ENCODE measurements at places on chromosomes 7 and 10. TPM values are rescaled to one million over a fixed set of nuclear protein-coding genes. Genes with fewer than 3 reads are reported as not detected.

AQP1 gene
- total RNA-seq = 1,132 TPM

CHRM2 gene
- total RNA-seq = 1.1 TPM

LRRC4 gene
- total RNA-seq = 6.4 TPM

SLC26A4 gene
- total RNA-seq = 1.0 TPM

FAM180A gene
- total RNA-seq = 6.8 TPM

SLC16A12 gene
- total RNA-seq = 1.9 TPM

NKX1-2 gene
- not detected for total RNA-seq

SFTPD gene
- 780 TPM for total RNA-seq

ACTL6B gene
- total RNA-seq = not detected

PPA1 gene
- 175 TPM for total RNA-seq

PHYHIPL gene
- not detected for total RNA-seq

MACC1 gene
- total RNA-seq = 22.1 TPM

BEND7 gene
- total RNA-seq = 31.1 TPM

FXYD4 gene
- total RNA-seq = 1.1 TPM

NEUROG3 gene
- not detected for total RNA-seq

TMEM72 gene
- not detected for total RNA-seq

SMC3 gene
- 29.8 TPM for total RNA-seq

PWWP2B gene
- total RNA-seq = 26.0 TPM

Data from upper lobe of right lung (tissue), 1 donor.